ENCODE measurements at places on chromosomes 12 and 14.

DNA sequence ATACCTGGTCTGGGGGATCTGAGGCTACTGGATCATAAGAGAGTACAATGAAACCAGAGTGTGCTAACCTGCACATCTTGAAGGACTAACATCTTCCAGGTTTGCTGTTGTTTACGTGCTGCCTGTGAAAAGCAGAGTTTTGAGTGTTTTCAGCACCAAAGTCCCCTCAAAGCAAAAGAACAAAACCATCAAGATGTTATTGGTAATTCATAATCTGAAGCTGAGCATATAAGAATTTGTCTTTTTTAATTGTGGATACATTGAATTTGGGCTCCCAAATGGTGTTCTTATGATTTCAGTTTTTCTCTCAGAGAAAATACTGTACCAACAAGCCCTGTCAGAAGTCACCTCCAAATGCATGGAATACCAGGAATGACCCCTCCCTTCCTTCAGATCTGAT, 110.2 kb downstream of the BTG1 start:
- no peak for DNase-seq

- no peak for DNase-seq
Observed at GRCh38 chr14:105166571-105167302, 1.8 kb downstream of the JAG2 start.

GRCh38 chr14:68756000-68756481, 36.8 kb downstream of the ZFP36L1 start:
- DNase-seq: no peak

GRCh38 chr14:93984070-93984469, 7.7 kb upstream of the ASB2 start:
- no peak for DNase-seq

DNA sequence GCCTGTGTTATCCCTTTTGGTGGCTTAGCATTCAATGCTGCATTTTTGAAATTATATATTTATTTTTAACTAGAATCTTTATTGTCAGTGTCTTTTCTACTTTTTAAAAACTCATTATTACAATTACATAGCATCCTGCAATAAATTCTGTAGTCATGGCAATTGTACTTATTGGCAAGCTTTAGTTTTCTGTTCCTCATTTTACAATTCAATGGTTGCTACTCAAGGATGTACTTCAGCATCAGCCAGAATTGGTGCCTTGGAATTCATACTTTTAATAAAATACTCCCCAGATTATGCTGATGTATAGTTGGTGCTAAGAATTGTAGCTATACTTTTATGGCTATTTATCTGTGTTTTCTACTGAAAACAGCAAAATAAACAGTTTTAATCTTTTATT, 1756.8 kb upstream of the SEL1L start:
- no peak for DNase-seq

- peak; percentile 20 for DNase-seq
Observed at GRCh38 chr12:32502693-32503502, 103.5 kb downstream of the FGD4 start.

- DNase-seq: no peak
Observed at GRCh38 chr14:75446447-75446846, 18.6 kb downstream of the JDP2 start.

DNA sequence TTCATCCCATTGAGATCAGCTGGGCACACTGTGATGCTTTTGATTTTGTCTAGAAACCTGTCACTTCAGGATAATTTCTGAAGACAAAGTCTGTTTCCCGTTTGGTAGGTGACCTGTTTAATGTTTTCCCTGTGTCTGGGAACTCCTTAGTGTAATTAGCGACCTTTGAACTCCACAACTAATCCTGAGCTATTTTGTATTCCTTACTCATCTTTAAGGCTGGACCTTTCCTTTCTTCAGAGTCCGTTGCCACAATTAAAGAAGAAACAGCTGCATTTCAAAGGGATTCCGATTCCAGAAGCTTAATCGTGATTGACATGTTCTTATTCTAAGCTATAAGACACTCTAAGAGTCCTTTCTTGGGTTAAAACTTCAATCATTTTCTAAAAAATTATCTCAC, 22.0 kb downstream of the AP5M1 start:
- peak; percentile 86 for DNase-seq

GRCh38 chr14:36508418-36509068, 11.5 kb downstream of the NKX2-1 start:
- DNase-seq: peak; percentile 66

DNA sequence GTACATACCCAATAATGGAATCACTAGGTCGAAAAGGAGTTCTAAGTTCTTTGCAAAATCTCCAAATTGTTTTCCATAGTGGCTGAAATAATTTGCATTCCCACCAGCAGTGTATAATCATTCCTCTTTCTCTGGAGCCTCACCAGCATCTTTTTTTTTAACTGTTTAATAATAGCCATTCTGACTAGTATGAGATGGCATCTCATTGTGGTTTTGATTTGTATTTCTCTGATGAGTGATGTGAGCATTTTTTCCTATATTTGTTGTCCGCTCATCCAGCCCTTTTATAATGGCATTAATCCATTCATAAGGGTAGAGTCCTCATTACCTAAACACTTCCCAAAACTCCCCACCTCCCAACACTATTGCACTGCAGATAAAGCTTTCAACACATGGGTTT, 278.3 kb downstream of the SEC23A start:
- no peak for DNase-seq

DNA sequence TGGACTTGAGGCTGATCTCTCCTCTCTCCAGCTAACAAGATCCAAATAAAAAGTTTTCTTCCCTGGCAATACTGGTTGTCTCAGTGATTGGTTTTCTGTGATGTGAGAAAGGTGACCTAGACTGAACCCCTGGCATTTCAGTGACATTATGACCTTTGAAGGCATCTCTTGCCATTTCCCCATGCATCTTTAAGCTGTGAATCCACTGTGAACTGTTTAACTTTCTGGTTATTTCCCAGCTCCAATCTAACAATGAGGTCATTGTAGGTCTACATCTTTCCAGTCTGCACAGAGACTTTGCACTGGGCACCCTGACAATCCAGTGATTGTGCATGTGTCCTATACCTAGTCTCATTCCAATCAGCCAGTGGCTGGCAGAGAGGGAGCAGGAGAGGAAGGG, 155.9 kb upstream of the NUDT4 start:
- DNase-seq: no peak

DNA sequence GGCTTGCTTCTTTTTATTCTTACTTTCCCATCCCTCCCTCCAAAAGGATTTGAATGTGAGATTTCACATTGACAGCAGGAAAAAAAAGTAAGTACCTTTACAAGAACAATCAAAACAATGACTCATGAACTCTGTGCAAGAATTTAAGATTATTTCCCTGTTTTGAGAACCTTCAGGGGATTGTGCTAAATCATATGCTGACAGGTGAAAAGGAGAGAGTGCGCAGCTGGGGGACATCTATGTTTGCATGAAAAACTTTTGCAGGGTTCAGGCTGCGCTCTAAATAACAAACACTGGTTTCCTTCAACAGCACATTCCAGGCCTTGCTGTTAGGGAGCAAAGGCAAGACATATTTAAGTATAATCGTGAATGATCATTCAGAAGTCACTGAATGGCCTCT, 27.3 kb downstream of the RERG start:
- no peak for DNase-seq

DNA sequence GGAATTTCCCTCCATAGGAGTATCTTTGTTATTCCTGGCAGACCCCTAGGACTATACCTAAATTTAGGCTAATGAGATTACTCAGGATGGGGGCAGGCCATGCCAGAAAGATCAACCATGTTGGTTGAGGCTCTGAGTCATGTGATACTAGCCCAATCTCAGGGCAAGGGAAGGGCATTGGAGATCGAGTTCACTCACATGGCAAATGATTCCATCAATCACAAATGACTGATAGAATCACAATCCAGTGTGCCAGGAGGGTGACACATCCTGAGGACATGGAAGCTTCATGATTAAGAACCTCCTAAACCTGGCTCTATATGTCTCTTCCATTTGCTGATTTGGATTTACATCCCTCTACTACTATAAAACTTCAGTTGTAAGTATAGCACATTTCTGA, 182.3 kb downstream of the NTF3 start:
- DNase-seq: no peak
